ENCODE measurements at places on chromosomes 11 and 22.

DNA sequence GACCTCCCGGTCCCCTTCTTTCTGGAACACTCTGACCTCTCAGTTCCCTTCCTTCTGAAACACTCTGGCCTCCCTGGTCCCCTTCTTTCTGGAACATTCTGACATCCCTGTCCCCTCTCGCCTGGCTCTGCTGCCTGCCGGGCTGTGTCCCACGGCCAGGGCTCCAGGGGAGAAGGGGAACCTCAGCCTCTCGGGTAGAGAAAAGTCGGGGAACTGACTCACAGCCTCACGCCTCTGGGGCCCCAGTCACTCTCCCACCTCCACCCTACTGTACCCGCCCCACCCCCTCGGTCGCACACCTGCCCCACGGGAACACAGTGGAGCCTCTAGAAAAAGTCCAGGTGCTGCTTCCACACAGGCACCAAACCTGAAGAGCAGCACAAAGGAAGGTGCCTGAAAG is 93.3 kb downstream of the BRD1 start:
- no peak for DNase-seq

DNA sequence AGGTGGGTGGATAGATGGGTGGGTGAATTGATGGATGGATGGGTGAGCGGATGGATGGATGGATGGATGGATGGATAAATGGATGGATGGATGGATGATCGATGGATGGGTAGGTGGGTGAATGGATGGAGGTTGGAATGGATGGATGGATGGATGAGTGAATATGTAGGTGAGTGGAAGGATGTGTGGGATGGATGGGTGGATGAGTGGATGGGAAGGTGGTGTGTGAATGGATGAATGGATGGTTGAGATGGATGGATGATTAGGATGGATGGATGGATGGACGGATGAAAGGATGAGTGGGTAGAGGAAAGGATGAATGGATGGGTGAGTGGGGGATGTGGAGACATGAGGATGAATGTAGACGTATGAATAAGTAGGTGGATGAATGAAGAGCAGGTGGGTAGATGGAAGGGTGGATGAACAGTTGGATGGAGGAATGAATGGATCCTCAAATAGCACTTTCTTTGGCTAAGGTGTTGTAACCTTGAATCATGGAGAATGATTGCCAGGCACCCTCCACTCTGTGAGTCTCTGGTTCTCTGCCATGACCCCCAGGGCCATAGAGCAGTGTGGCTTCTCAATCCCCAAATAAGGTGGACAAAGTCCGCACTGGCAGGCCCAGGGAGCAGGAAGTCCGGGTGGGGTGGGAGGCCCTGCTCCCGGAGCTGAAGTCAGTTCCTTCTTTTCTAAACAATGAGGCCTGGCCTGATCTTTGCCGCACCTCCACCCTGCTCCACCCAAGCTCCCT is 36.9 kb downstream of the IGF2 start:
- no peak for DNase-seq

DNA sequence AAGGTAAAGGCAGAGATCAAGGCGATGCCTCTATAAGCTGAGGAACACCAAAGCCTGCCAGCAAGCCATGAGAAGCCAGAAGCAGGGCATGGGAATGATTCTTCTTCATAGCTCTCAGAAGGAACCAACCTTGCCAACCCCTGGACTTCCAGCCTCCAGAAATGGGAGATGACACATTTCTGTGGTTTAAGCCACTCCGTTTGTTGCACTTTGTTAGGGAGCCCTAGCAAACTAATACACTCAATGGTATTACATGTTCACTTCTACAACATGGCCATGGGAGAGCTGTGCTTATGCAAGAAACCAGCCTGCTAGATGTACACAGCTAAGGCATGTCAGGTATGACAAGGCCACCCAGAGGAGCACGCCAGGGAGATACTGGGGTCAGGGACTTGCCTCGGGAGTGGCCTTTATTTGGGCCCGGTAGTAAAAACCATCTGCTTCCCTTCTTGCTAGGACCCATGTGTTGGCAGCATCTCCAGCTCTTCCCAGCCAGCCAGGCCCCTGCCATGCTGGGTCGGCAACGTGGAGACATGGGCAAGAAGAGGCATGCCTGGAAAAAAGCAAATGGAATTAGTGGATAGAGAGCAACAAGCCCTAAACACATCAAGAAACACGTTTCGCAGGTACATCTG is 3.6 kb downstream of the C11orf16 start:
- DNase-seq, result peak; percentile 46

- DNase-seq, result peak; percentile 19
Measured at GRCh38 chr11:121063728-121064127, 37.3 kb upstream of the TECTA start.

DNA sequence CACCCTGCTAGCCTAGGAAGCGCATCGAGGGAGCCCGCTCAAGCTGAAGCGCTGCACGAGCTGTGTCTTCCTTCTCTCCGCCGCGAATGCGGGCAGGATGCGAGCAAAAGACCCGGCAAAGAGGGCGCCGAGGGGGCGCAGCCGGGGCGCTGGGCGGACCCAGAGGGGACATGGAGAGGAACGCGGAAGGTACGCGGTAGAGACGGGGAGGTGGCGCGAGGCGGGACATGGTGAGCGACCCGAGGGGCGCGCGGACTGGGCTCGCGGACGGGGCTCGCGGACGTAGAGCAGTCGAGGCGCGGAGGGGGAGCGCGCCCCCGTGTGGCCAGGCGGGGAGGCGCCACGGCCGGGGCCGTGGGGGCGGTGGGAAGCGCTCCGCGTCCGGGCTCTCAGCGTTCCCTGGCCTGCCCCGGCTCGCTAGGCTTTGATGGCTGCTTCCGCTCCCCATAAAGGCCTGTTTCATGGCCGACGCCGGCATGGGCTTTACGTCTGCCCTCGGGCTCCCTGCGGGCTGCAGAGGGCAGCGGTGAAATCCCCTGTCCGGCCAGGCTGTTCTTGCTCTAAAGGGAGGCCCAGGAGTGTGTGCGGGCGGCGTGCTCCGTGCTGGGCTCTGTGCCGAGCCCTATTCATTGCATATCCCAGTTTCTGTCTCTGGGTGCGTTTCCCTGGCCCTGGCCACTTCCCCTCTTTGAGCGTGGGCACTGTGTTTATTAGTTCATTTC is 31.2 kb upstream of the TRIM29 start:
- DNase-seq, result peak; percentile 84

- DNase-seq, result peak; percentile 57
Measured at GRCh38 chr22:49768951-49769690, 58.6 kb downstream of the BRD1 start.

DNA sequence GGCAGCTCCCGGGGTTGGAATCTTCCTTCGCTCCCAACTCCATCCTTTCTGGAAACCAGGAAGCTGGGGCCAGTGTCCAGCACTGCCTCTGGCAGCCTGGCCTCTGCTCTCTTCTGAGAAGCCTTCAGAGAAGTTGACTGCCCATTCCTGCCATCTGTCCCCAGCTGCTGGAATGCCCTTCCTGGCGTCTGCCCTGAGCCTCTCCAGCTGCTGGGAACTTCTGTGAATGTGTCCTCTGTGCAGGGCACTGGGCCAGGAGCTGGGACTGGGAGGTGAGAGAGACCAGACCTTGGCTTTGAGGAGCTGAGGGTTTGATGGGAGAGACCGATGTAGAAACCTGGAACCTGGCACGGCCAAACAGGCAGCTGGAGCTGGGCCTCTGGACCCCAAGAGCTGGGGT is 5.9 kb upstream of the SOX10 start:
- DNase-seq, result no peak

DNA sequence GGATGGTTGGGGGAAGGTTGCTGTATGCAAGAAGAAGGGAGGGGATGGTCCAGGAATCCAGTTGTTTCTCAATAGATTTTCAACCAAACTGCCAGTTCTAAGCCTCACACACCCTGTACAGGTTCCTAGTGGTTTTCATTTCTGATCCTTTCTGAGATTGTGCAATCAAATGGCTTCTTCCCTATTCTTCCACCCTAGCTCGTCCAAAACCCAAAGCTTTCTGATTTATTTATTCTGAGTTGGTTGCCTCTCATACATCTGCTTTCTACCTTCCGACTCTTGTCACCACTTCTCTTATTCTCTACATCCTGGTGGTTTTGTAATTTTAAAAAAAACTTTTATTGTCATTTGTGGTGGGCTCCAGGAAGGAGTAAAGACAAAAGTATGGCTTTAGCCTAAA is 12.6 kb downstream of the OR5A2 start:
- no peak for DNase-seq

DNA sequence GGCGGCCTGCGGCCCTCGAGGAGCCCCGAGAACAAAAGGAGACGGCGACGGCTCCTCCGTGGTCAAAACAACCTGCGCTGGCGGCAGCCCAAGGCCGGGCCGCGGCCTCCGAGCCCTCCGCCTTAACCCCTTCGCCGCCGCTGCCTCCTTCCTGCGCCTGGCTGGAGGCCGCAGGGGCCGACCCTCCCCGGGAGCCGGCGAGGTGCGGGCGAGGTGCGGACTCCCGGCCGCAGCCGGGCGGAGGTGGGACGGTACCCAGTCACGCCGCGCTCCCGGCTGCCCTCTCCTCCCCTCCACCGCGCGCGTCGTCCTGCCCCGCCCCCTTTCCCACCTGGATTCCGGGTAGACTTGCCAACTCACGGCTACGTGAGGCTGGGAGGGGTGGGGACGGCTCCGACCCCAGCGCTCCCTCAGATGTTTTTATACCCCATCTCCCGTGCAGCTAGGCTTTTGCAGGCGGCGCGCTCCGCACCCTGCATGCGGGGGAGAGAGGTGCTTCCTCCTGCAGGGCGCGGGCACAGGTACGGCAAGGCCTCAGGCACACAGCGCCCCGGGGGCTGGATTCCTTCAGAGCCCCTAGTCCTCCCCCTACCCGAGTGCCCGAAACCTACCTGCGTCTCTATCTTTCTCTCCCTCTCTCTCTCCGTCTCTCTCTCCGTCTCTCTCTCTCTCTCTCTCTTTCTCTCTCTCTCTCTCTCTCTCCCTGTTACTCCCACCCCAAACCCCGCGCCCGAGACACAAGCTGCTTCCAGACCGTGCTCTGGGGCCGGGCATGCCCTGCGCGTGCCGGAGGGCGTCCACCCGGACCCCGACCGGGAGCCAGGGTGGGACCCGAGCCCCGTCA is 2.0 kb downstream of the PDGFB start:
- DNase-seq, result no peak

GRCh38 chr11:1485504-1485885 is 1.1 kb downstream of the MOB2 start:
- no peak for DNase-seq

- no peak for DNase-seq
Measured at GRCh38 chr11:26688701-26689100, 33.2 kb downstream of the SLC5A12 start.

DNA sequence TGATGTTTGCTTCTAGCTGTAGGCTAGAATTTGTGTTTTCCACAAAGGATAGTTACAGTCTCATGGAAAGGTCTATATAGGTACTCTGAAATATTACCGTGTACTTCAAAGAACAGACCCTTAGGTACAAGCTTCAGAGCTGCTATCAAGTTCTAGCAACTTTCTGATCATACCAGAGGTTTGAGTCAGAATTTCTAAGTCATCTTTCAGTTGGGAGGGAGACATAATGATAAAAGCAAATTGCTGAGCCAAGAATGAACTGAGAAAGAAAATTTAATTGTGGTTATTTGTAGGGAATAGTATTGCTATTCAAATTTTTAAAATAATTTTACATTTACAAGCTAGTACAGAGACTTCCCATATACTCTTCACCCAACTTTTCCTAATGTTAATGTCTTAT is 19.9 kb upstream of the ME3 start:
- DNase-seq, result no peak

DNA sequence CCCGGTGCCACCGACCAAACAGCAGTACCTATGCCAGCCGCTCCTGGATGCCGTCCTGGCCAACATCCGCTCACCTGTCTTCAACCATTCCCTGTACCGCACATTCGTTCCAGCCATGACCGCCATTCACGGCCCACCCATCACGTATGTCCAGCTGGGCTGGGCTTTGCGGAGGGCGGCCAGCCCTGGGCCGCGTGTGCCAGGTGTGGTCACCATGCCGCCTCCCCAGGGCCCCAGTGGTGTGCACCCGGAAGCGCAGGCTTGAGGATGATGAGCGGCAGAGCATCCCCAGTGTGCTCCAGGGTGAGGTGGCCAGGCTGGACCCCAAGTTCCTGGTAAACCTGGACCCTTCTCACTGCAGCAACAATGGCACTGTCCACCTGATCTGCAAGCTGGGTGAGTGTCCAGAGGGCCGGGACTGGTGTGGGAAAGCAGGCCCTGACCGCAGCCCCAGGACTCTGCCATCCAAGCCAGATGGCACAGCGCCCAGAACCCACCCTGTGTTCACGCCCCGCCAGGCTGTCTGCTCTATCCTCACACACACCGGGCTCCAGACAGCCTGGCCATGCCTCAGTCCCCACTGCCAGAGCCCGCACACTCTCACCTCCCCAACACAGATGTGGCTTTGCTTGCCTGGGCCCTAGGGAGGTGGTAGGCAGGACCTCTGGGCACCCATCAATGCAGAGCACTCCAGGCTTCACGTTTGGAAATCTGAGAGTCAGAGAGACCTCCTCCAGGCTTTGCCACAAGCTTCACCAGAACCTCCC is 77.6 kb downstream of the MED15 start:
- no peak for DNase-seq

All from AG08395 (cell line).